Brain microvascular endothelial cell (primary cell): ENCODE measurements at places on chromosomes 11 and 22.

- no peak for DNase-seq
These were observed 45.7 kb upstream of the SYT13 start for GRCh38 chr11:45331839-45332238.

- peak; percentile 96 for DNase-seq
These were observed 64.2 kb upstream of the BLID start for GRCh38 chr11:122179961-122180834.

- DNase-seq = no peak
These were observed 630.4 kb downstream of the METTL15 start for GRCh38 chr11:28738549-28738948.

DNA sequence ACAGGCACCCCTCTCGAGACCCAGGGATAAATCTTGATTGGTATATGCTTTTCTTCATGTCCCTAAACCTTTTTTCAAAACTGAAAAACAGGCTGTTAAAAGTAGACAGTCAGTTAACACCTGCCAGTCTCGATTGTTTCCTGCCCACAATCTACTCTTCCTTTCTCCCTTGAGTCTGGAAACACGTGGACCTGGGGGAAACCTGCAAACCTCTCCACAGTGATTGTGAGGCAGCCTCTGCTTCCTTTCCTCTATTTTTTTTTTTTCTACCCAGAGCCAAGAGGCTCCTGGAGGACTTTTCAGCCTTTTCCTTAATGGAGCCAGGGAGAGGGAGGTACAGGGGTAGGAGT lies 69.4 kb upstream of the CLMP start:
- no peak for DNase-seq

DNA sequence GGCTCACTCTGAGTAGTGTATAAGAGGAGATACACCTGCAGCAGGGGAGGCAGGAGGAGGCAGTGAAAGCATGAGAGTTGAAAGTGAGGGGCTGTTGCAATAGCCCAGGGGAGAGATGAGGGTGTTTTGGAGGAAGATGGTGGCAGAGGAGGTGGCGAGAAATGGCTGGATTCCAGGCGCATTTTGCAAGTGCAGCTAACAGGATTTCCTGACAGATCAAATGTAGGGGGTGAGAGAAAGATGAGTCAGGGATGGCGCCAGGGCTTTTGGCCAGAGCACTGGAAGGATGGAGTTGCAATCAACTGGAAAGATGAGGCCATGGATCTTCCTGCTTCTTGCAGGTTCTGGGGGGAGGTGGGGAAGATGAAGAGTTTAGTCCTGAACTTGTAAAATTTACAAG lies 16.8 kb upstream of the TSPAN18 start:
- no peak for DNase-seq

- no peak for DNase-seq
These were observed 632.4 kb upstream of the ANO5 start for GRCh38 chr11:21560466-21560975.

DNA sequence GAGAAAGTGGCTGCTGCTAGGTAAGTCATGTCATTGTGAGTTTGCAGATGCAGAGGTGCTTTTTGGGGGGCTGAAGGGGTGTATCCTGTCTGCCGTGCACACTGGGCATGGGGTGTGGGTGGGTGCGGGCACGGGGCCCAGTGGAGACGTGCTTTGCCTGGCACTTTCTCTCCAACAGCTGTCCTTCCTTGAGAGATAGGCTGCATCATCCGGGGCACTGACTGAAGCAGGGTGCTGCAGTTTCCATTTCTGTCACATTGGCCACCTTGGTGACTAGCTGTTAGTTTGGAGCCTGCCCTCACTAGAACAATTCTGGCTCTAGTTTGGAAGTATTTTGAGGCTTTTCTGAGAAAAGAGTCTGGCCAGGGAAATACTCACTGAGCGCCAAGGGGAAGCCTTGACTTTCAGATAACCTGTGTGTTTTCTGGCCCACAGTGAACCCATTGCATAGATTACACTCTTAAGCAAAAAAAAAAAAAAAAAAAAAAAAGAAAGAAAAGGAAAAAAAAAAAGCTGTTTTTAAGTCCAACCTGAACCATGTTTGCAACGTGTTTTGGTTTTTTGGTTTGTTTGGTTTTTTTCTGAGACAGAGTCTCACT lies 219.2 kb downstream of the NAV2 start:
- no peak for DNase-seq

DNA sequence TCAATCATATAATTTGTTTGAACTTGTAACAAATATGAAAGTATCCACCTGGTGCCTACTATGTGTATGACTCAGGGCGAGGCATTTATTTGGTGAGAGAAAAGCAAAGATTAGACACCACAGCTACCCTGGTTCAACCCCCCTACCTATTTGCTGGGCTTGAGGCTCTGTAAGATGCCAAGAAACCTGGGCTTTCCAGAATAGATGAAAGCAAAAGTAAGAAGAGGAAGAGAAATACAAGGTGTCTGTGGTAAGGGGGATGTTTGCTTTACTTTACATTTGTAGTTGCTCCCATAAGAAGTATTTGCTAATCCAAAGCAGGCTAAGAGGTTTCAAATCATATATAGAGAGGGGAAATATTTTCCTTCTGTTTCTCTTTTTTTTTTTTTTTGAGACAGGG lies 61.7 kb downstream of the DDI1 start:
- DNase-seq = no peak

- peak; percentile 15 for DNase-seq
These were observed 250.3 kb downstream of the TBC1D22A start for GRCh38 chr22:47012589-47013370.

- no peak for DNase-seq
These were observed 60.6 kb upstream of the PRDM11 start for GRCh38 chr11:45085646-45086501.

DNA sequence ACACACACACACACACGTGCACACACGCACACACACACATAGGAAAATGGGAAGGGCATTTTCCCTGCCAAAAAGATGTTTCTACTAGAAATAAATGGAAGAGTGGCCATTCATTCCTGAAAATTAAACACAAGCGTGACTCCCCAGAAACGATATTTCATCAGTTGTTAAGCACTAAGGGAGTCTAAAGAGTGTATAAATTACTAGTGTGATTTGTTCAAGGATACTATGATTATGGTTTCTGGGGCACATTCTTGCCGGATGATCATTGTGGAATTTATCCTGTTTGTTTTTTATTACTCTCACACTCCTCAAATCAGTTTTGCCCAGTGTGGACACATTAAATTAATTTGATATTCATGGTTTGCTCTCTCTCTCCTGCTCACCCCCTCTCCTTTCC lies 16.4 kb upstream of the AMOTL1 start:
- DNase-seq = no peak

DNA sequence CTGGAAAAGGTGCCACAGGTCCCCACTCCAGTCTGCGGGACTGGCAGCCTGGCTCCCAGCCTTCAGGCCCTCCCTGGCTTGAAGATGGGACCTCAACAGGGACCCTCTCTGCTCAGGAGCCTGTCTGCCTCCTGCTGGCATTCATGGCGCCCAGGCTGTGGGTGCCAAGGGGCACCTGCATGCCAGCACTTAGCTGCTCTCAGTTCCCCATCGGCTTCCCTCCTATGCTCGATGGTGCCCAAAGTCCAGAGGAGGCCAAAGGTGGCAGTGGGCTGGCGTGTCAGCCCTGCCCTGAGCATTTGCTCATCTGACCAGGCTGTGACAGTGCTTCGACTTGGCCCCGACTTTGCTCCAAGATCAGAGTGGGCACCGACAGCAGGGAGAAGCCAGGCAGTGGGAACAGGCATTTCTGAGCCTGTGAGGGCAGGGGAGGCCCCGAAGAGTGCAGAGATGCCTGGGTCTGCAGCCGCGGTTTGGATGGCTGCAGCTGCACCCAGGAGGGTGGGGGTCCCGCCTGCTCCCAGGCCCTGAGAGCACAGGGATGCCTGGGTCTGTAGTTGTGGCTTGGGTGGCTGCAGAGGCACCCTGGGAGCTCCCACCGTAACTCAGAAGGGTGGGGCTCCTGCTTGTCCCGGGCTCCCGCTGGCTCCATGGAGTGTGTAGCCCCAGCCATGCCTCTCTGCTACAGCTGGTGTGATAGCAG lies 463.6 kb downstream of the TBC1D22A start:
- no peak for DNase-seq

- DNase-seq = no peak
These were observed 109.6 kb downstream of the SGSM3 start for GRCh38 chr22:40479887-40480538.

DNA sequence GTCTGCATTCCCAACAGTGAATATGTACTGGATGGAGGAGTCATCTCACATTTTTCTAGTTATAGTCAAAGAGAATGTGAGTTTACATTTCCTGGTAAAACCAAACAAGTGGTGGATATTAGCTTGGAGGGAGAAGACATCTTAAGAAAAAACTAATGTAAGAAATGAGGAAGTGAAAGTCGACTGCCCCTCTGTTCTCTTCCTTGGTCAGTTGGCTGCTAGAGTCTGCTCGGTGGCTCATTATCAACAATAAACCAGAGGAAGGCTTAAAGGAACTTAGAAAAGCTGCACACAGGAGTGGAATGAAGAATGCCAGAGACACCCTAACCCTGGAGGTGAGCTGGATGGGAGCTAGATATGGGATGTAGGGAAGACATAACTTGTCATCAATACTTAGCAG lies 5.8 kb downstream of the SLC22A9 start:
- no peak for DNase-seq

GRCh38 chr22:17164392-17165024 lies 5.4 kb upstream of the HDHD5 start:
- DNase-seq = no peak

GRCh38 chr11:10413268-10413667 lies 41.8 kb upstream of the AMPD3 start:
- DNase-seq = peak; percentile 36

DNA sequence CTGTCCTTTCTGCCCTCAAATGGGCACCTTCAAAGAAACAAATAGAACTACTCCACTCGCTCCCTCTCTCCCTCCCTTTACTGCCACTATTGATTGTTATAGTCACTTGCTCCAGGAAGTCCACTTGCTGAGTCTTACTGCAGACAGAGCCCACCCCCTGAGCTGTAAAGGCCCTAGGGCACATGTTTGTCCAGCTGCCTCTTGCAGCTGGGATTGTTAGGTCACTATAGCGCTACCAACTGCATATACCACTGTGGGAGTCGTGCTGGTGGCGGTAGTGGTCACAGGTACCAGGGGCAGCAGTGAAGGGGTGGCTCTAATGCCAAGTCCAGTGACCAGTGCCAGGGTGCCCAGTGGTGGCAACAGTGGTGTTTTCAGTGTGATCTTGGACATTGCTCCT lies 4.4 kb upstream of the SREBF2 start:
- DNase-seq = no peak

DNA sequence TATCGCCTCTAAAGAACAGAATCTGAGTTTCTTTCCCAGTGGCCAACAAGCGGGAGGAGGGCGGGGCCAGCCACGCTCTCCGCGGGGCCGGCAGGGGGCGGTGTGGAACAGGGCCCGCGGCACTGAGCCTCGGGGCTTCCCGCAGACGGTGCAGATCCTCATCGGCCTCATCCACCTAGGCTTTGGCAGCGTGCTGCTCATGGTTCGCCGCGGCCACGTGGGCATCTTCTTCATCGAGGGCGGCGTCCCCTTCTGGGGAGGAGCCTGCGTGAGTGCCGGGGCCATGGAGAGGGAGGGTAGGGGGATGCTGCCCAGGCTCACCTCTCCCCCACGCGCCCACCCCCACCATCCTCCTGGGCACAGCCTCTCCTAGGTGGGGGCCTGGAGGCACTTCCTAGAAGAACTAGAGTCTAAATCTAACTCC lies 10.7 kb downstream of the MS4A15 start:
- DNase-seq = no peak

DNA sequence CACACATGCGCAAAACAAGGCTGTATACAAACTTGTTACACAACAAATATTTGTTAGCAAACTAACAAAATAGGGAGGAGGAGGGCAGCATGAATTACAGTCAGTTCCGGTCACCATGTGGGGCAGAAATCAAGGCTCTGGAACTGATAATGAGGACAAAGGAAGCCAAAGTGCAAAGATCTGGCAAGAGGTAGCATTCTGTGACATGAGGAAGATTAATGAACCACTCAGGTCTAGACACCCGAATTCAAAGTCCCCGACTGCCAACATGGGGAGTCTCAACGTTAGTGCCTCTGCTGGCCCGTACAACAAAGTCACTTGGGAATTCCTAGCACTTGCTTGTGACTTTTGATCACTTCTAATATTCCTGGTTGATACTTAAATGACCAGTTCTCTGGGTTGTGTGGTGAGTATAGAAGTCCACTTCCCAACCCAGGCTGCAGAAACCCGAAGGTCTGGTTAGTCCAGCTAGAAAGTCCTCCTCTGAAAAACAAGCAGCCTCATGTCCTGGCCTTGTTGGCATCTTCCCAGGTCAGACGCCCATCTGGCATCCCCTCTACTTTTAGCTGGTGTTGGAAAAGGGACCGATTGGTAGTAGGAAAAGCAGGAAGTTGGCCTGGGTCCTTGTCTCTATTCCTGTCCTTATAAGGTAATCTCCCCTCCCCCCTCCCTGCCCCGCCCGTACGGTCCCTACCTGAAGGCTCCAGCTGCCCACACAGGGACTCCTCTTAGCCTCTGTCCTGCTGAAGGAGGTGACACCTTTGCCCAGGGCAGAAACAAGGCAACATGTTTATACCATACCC lies 1.6 kb downstream of the SUN2 start:
- no peak for DNase-seq

DNA sequence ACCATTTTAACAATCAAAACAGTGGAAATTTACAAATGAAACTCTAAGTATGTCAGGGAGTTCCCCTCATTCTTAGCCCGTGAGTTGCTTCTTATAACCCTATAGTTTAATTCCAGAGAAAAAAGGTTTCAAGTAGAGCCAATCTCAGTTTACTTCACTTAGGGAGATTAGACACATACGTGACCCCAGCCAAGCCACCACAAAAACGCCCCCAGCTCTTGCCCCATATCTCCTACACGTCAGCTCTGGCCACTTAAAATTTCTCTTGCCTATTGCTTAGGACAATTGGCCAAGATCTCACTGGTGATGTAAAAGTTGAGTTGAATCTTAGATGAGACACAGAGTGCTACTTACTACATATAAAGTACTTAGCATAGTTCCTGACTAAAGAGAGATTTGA lies 166.4 kb downstream of the ETS1 start:
- DNase-seq = peak; percentile 98

DNA sequence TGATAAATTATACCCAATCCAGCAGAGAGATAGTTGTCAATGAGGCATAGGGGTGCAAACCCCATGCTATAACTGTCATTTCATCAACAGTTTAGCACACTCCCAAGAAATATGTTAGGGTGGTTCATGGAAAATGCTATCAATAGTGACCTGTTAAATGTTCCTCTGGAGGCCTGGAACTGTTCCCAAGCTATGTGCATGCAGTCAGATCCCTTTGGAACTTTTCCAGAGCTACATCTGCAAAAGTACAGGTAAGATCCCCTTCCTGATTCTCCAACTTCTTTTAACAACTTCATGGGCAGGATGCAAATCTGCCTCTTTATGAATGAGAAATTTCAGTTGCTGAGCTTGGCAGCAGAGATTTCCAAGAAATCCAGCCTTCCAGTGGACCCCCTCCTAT lies 27.2 kb downstream of the ABTB2 start:
- no peak for DNase-seq

- no peak for DNase-seq
These were observed 218.9 kb upstream of the ISX start for GRCh38 chr22:34847072-34847471.

DNA sequence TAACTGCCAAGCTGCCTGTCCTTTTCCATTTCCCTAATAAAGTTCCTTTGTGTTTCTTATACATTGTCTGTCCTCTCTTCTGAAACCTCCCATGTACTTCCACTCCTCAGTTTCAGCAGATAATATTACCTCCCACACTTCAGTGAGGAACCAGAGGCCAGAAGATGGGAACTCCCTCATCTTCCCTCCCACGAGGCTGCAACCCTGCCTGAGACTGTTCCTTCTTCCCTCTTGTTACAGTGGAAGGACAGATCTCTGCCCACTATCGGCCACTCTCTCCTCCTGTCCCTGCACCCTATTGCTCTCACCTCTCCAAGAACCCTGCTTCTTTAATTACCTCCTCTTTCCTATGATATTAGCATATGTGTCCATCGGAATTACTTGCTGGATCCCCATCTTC lies 38.1 kb upstream of the SWAP70 start:
- no peak for DNase-seq
